Dermis blood vessel endothelial cell (primary cell): ENCODE measurements at places on chromosomes 3 and 15. TPM values are rescaled to one million over a fixed set of nuclear protein-coding genes. Genes with fewer than 3 reads are reported as not detected.
A peak's percentile ranks its signal among the peaks of the same experiment; 100 is the strongest.

DNA sequence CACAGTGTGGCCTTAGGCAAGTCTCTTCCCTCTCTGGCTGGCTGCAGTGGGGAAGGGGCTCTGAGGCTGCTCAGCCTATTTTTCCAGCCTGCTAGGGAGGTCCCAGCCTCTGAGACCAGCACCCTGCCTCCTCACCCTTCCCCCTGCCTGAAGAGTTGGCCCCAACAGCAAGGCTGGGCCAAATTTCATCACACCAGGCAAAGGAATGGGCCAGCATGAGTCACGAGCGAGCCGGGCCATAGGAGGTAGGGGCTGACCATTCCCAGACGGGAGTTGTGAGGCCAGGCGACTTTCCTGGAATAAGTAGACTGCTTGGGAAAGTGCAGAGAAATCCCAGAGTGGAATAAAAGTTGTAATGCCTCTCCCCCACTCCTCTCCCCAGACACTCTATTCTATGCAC lies 5.7 kb upstream of the FBLN2 start:
- no peak for DNase-seq

AADACL2 gene
- total RNA-seq, result not detected in 2 replicates

FSIP1 gene
- total RNA-seq, result 0.37 and 0.85 TPM in 2 replicates

- no peak for DNase-seq
Observed at GRCh38 chr15:74616996-74617395, 1.4 kb downstream of the CLK3 start.

DNA sequence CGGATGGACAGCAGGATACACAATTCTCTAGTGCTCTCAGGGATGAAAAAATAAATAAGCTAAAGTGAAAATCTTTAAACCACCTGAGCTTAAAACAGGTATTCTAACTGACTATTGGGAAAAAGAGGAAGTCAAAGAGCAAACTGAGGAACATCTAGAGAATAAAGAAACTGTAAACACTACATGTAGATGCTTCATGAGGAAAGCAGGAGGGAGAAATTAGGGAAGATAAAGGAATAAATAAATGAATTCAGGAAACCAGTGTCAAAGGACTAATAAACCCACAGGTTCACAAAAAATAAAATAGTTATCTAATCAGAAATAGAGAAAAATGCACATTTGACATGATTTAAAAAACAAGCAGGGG lies 525 bp upstream of the MCCC1 start:
- no peak for DNase-seq

PCCB gene
- total RNA-seq, result 42.7 and 69.2 TPM in 2 replicates

GRCh38 chr3:194727435-194728128 lies 41.9 kb downstream of the FAM43A start:
- no peak for DNase-seq

- no peak for DNase-seq
Observed at GRCh38 chr3:21744793-21745192, 6.2 kb downstream of the ZNF385D start.

DNA sequence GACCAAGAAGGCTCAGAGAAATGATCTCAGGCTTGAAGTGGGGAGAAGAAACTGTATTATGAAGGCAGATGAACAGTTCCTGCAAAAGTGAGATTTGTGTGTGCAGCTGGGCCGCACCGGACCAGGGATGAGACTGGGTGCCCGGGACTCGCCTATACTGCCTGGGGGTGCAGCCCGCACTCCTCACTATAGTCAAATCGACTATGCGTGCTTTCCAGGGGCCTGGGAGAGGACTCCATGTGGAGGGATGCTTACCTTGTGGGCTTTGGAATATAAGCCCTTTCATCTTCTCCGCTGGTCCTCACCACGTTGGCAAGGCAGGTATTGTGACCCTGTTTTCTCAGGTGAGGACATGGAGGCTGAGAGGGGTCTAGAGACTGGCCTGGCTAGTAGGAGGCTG lies 32.9 kb upstream of the APOD start:
- no peak for DNase-seq

GMPS gene
- 34.0 and 65.1 TPM in 2 replicates for total RNA-seq

DNA sequence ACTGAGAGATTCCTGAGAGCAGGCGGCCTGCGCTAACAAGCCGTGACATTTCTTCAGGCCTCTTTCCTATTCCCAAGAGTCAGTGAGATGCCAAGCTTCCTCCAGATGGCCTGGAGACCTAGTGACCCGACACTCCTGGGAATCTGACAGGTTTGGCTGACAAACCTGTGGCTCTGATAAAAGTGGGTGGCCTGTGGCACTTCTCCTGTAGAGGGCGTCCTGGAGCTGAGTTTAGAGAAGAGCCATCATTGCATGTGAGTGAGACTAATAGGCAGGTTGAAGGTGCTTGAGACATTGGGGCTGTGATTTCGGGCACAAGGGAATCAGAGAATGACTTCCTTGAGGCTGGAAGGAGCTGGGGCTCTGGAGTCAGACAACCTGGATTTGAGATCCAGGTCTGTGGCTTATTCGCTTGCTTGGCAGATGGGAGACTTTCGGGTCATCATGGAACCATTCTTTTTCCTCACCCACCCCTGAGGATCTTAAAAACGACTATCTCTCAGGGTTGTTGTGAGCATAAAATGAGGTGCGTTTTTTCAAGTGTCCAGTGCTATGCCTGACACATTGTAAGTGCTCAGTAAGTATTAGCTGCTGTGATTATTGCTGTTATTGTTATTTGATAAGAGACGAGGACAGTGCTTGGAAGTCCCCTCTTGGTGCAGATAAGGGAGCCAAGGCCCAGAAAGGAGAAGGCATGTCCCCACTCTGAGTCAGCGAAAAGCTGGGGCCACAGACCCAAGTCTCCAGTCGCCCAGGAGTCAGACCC lies 77.2 kb downstream of the SCN10A start:
- peak; percentile 82 for DNase-seq

- DNase-seq, result no peak
Observed at GRCh38 chr15:39889601-39890000, 30.5 kb downstream of the GPR176 start.

GRCh38 chr3:142337994-142338393 lies 109.8 kb downstream of the XRN1 start:
- no peak for DNase-seq

DNA sequence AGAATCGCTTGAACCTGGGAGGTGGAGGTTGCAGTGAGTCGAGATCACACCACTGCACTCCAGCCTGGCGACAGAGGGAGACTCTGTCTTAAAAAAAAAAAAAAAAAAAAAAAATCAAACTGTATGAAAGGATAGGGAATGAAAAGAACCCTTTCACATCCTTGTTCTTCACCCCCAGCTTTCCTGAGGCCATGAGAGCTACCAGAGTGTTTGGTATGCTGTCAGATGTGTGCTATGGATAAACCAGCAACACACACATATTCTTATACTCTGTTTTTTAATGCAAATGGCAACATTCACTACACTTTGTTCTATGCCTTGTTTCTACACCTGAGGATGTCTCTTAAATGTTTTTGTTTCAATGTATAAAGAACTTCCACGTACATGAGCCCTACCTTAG lies 33.5 kb downstream of the RPL22L1 start:
- no peak for DNase-seq

GNB5 gene
- 31.8 and 48.3 TPM in 2 replicates for total RNA-seq

DNA sequence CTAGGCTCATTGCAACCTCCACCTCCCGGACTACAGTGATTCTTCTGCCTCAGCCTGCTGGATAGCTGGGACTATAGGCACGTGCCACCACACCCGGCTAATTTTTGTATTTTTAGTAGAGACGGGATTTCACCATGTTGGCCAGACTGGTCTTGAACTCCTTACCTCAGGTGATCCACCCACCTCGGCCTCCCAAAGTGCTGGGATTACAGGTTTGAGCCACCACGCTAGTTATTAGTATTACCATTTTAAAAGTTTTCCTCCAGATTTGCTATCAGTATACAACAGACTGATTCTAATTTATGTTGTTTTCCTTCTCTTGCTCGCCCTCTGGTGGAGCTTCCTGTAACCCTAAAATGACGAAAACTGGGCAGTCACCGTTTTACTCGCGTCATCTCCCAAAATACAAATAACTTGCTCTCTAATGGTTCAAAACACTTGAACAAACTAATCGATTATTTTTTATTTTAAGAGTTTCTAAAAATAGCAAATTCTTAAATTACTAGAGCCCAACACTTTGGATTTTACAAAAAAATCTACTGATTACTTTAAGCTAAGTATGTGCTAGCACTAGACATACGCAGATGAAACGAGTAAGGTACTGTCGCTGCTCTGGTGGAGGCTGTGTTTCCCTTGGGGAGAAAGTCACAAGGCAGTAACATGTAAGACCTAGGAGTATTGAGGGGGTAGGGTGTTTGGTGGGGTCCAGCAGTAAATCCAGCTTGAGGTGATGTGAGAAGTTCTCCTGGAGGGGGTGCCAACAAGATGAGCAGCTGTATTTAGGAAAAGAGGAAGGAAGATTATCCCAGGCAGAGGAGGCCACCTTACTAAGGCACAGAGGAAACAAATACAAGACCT lies 203.3 kb downstream of the MBNL1 start:
- peak; percentile 81 for DNase-seq

DNA sequence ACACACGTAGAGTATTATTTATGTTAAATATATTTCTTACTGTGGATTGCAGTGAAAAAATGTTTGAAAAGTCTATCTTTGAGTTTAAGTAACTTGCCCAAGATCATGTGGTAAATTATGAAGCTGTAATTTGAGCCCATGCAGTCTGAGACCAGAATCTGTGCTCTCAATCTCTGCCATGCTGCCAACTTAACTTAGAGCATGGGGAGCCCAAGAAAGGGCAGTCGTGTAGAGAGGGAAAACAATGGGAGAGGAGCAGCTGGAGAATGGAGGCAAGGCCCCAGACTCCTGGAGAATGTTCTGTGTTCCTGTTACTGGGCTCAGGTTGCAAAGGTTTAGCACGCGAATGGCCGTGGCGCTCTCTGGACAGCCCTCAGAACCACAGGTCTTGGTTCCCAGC lies 311.6 kb upstream of the RASGRP1 start:
- DNase-seq, result no peak
